Endodermal cell (in vitro differentiated cells): ENCODE measurements at places on chromosomes 11 and 22. TPM values are rescaled to one million over a fixed set of nuclear protein-coding genes. Genes with fewer than 3 reads are reported as not detected.

PLAAT4 gene
- total RNA-seq, result 0.58 to 0.76 TPM in 2 of 3 replicates, not detected in the other

PRSS23 gene
- total RNA-seq, result 1.6 and 2.4 TPM in 2 replicates

APOBEC3B gene
- total RNA-seq, result 4.1 TPM in 2 replicates

PANX3 gene
- not detected in 3 replicates for total RNA-seq

SAA4 gene
- total RNA-seq, result not detected in 2 replicates
